ENCODE measurements at places on chromosomes 1 and 21.

DNA sequence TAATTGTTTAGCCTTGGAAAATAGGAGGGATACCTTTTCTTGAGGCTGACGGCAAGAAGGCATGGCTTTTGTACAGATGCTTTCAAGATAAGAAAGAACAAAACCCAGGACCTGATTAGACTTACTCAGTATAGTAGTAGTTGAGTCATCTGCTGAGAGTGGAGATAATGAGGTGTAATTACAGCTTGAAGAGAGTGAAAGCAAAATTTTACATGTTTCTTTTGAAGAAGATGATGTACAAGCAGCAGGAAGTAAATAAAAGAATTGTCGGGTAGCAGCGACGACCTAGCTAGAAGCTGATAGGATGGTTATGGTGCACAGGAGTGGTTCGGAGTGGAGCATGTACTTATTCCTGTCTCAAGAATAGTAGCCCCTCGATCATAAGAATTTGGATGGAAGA, 6.6 kb downstream of the ANGPTL1 start:
- no peak for DNase-seq

- DNase-seq: no peak
Observed at GRCh38 chr21:17786071-17786850, 32.9 kb downstream of the C21orf91 start.

- DNase-seq: no peak
Observed at GRCh38 chr21:36288651-36289243, 31.2 kb upstream of the MORC3 start.

DNA sequence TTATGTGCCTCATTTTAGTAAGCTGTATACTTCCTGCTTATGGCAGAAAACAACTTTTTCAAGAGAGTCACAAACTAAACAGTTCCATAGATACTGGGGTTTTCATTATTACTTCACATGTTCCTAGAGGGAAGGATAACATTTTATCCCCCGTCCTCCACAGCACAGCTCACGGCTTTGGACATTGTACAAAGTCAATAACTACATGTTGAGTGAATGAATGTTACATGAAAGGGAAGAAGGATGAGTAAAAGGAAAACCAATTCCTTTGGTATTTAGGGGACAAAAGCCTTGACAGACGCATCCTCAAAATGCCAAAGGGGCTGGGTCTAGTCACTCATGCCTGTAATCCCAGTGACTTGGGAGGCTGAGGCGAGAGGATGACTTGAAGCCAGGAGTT, 14.8 kb downstream of the PI4KB start:
- no peak for DNase-seq

GRCh38 chr21:35216996-35217395, 167.9 kb upstream of the RUNX1 start:
- no peak for DNase-seq

DNA sequence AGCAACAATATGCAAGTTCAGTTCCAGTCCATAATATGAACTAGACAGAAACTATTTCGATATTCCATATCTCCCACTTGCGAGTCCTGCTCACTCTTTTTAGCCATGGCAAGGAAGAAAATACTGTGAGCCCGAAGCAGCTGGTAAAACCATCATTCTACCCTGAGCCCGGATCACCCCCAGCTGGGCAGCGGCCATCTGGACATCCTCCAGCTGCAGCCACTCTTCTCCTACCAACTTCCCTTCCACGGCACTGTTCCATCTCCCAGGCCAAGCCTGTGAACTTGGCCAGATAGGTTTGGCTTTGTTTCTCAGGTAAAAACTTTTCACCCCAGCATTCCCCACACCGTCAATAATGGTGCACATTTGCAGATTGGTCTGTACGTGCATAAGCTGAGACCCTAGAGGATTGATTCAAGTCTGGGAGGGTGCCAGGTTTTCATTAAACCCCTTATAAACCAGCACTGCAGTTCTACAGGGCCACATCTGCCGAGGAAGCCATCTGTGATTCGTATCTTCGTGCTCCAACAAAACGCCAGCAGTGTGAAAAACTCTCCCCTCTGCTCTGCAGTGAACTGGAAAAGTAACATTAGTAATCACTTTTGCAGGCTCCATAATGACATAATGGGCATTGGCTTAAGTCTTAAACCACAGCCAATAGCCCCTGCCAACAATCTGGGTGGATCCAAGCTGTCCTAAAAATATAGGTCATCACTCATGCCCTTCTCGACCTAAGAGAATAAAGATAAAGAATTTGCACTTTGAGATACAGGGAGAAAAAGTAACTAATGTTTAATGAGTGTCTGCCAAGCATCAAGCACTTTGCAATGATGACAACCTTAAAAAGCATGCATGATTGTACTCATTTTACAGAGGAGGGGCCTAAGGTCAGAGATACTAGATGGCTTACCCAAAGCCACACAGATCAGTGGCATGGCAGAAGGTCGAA, 205.1 kb downstream of the PLPP3 start:
- DNase-seq: no peak

DNA sequence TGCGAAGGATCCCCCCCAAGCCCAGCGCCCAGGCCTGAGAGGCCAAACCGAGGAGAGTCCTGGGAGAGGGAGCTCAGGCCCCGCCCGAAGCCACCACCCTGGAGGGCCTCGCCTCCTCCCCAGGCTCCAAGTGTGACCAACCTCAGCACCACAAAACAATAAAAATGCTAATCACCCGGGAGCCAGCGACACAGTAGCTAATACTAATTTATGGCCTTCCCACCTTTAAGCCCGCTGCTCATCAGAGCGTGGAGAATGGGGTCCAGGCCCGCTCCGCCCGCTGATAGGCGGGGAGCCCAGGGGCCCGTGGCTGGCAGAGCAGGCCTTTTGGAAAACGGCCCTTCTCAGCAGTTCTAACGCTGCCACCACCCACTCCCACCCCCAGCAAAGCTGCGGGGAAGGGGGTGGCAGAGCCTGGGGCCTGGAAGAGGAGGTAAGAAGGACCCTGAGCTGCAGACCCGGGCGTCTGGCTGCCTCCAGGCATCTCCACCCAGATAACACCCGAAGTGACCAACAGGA, 20.4 kb upstream of the TAS1R2 start:
- no peak for DNase-seq

GRCh38 chr1:153360190-153360589, 2.5 kb downstream of the S100A9 start:
- DNase-seq: no peak

DNA sequence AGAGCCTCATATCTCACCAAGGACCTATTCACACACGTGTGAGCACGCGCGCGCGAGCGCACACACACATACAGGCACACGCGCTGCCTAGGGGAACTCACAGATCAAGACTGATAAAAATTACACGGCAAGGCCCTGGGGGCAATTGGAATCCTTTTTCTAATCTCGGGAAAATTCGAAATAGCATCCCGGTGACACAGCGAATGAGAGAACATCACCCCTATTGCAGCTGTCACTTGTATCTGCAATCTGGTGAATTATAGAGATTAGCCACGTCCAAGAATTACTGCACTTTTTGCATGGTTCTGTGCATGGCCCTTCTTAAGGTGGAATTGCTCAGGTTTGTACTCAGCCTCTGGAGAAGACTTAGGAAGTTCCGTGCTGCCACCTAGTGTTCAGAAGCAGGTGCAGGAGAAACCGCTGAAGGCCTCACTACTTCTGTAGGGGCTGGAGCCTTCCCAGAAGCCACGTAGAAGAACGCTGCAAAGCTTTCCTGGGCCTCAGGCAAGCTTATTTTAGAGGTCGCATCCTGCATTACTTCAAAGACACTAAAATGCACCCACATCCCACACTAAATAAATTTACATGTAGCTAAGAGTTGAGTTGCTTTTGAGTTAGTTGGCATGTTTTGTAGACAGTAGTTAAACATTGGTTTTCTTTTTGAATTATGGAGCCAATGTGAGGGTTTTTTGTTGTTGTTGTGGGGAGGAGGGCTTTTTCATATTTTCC, 229.2 kb upstream of the CAMK1G start:
- peak; percentile 2 for DNase-seq

DNA sequence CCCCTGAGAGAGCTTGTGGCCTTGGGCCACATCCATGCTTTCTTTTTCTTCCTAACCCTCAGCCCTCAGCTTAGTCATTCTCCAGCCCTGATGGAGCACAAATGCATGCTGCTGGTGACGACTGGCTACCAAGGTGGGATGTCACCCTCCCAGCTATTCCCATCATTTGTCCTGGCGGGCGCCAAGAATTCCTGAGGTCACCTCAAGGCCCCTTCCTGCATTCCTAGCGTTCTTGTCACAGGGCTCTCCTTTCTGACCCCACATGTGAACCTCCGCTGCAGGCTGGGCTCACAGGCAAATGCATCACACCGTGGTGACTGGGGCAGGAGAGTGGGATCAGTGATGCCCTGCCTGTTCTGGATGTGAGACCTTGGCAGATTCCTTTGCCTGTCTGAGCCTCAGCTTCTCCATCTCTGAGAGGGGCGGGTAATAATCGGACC, 53.4 kb upstream of the IFFO2 start:
- DNase-seq: no peak

DNA sequence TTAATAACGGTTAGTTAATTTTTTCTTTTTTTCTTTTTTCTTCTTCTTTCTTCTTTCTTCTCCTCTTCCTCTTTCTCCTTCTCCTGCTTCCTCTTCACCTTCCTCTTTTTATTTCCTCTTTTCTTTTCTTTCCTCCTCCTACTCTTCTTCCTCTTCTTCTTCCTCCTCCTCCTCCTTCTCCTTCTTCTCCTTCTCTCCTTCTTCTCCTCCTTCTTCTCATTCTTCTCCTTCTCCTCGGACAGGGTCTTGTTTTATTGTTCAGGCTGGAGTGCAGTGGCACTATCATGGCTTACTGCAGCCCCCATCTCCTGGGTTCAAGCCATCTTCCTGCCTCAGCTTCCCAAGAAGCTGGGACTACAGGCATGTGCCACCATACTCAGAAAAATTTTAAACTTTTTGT, 13.4 kb upstream of the ACBD3 start:
- DNase-seq: no peak

DNA sequence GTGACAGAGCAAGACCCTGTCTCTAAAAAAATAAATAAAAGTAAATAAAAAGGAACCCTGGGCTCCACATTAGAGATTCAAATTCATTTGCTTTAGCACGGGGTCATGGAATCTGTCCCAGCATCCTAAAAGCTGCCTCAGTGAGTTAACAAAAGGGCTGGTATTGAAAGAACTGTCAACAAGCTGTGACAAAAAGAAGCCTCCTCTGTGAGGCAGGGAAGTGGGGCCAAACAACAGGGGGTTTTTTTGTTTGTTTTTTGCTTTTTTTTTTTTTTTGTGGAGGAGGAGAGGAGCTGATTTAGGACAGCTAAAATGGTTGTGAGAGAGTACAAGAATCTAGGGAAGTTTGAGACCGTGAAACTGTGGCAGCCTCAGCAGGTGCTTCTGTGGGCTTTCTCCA, 115.7 kb downstream of the LIPI start:
- no peak for DNase-seq

- no peak for DNase-seq
Observed at GRCh38 chr1:223631956-223632355, 33.5 kb downstream of the CAPN8 start.

GRCh38 chr1:43938383-43938782, 4.8 kb downstream of the ARTN start:
- DNase-seq: no peak

DNA sequence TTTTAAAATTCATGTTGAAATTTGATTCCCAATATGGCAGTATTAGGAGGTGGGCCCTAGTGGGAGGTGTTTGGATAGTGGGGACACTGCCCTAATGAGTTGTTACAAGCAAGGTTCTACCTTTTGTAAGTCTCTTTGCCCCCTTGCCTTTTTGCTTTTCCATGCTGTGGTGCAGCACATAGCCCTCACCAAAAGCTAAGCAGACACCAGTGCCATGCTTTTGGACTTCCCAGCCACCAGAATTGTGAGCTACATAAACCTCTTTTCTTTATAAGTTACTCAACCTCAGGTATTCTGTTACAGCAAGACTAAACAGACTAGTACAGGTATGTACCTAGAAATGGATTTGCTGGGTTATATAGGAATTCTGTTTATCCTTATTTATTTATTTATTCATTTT, 13.7 kb downstream of the ZMYM4 start:
- no peak for DNase-seq

GRCh38 chr1:209988706-209989105, 50.7 kb downstream of the SYT14 start:
- no peak for DNase-seq

DNA sequence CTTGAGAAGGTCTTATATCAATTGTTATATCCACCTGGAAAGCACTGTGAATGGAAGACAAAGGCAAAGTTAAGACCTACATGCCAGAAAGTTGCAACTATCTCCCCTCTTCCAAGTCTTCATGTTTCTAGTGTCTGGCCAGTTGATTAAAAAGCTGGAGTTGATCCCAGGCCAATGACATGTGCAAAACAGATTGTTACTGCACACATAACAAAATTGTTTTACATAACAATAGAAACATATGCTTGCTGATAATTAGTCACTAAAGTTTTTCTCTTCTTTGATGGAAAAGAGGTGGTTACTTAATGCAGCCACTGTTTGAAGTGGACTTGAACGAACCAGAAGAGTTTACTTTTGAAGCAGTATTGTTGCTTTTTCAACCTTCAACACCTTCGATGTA, 158.2 kb downstream of the TGFBR3 start:
- no peak for DNase-seq

DNA sequence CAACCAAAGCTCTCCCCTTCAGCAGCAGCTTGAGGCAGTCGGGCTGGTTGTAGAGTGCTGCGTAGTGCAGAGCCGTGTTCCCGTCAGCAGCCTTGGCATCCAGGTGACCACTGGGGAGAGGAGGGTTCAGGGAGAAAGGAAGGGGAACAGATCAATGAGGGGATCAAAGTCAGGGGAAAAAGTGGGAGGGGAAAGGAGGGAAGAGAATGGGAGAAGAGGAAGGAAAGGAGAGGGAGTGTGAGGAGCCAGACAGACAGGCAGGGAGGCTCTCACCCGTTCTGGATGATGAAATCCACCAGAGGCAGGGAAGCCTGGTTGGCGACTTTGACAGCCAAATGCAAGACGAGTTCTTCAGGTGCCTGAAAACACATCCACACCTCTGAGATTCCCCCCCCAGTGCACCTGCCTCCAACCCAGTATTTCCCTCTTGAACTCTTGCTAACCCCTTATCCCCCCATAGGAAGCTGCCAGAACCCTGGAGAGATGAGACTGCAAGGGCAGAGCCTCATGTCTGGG, 9.8 kb upstream of the TCEA3 start:
- no peak for DNase-seq

- no peak for DNase-seq
Observed at GRCh38 chr1:76125473-76126219, 51.1 kb downstream of the ST6GALNAC3 start.

GRCh38 chr21:45846373-45847160, 135.0 kb upstream of the COL6A1 start:
- DNase-seq: no peak

DNA sequence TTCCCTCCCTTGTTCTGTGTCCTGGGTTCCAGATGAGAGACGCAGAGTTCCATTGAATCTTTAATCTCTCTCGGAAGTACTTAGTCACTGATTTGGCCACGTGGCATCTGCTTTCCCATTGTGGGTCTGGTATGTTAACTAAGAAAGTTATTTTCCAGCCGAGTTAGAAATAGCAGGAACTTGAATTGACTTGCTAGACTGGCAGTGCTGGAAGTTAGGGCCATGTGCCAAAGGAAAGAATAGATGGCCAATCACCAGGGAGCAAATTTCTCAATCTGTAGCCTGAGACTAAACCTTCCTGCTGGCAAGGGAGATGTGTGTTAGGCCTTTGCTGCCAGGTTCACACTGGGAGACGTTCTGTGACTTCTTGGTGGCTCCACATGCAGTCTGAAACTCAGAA, 24.2 kb upstream of the SLFNL1 start:
- DNase-seq: no peak

- DNase-seq: no peak
Observed at GRCh38 chr1:43536196-43536863, 5.6 kb downstream of the PTPRF start.

GRCh38 chr1:116572099-116572498, 1.3 kb upstream of the CD58 start:
- no peak for DNase-seq

Data from activated T-helper 1 cell treated with anti-CD3 and anti-CD28 coated beads, Interleukin-2, amount 50 U/mL, for 16 hours (primary cell).